Stimulated activated CD4-positive, alpha-beta T cell treated with anti-CD3 and anti-CD28 coated beads, Interleukin-2, amount 100 ng/mL, for 24 hours (primary cell): ENCODE measurements at places on chromosomes 7 and 10.

DNA sequence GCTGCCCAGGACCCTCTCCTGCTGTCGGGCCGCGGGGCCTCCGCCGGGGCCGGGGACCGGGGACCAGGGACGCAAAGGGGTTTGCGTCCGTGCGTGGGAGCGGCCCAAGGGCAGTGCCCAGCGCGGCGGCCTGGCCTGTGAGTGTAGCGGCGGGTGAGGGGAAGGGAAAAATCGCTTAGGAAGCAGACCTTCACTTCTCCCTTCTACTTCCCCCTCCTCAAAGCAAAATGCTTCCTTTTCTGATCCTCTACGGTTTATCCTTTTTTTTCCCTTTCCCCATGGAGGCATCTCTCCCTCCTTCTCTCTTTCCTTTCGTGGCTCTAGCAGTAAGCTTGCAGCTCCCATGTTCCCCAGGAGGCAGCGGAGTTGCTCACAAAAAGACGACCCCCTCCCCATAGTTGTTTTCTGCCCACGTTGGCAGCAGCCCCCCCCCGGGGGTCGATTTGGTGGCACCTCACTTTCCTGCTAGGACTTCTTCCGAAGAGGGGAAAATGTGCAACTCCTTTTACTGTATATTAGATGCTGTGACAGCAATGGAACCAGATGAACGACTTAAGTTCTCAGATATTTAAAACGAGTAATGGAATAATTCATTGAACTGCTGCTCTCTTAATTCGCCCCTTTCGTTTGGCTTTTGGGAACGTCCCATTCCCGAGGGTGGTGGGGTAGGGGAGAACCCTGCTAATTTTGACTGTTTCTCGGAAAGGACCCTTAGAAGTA lies 724 bp downstream of the CAPZA2 start:
- no peak for DNase-seq

DNA sequence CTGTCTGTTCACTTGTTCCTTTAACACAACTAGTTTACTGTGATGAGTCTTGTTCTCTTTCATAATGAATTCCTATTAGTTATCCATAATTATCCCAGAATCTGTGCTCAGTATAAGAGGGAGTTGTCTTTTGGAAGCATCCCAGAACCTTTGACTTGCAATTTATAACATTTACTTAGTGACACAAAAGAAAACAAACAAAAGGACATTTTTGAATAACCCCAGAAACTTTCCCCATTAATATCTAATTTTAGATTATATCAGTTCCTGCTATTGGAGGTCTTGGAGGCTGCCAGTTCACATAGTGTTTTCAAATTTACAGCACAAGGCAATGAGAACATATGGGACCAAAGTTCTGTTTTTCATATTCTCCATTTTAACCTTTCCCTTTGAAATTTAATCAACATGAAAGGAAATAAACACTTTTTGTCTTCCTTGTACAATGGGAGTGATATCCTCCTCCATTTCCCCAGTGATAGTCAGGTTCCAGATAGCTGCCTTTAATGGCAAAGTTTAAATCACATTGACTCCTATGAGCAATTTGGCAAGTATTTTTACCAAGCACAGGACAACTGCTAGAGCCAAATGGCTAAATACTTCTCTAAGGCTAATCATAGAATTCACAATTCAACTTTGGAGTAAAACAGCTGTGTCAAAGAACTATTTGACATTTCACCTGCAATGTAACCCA lies 37.1 kb upstream of the GNAT3 start:
- DNase-seq: no peak

DNA sequence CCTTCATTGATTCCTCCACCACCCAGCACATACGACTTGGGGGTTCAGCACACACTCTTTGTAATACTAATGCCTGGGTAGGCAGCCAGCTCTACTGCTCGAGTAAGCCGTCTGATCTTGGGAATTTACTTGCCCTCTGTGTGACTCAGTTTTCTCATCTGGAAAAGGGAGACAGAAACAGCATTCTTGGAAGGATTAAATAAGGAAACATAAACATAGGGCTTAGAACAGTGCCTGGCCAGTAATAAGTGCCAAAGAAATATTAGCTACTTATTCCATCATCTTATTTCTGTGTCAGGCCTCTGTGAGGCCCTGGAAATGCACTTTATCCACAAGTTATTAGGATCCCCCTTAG lies 130.1 kb downstream of the TNS3 start:
- DNase-seq: no peak

DNA sequence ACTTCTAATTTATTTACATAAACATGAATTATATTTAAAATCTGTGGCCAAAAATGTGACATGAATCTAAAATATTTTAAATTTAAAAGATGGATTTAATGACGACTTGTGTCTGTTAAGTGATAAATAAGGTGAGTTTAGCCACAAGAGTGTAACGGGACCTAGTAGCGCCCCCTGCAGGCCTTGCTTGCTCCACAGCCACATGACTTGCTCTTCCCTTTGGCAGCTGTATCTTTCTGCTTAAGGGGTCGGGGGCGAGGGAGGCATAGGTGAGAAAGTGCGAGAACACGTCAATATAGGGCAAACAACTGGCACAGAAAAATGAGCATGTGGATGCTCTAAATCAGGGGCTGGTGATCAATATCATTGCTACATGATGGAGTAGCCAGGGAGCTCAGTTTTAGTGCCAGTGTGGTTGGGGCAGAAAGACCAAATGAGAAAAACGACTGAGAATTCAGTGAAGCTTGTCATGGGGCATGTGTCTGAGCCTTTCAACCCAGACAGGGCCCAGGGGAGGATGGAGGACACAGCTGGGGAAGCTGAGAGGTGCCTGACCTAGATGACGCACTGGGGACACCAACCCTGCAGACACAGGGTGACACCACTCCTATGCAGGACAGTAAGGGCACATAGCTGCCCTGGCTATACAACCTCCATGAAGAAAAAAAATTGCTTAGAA lies 49.8 kb downstream of the PAXIP1 start:
- DNase-seq: peak; percentile 77

GRCh38 chr7:94940241-94940640 lies 32.8 kb downstream of the PPP1R9A start:
- no peak for DNase-seq

GRCh38 chr10:541750-542371 lies 147.6 kb downstream of the DIP2C start:
- no peak for DNase-seq

DNA sequence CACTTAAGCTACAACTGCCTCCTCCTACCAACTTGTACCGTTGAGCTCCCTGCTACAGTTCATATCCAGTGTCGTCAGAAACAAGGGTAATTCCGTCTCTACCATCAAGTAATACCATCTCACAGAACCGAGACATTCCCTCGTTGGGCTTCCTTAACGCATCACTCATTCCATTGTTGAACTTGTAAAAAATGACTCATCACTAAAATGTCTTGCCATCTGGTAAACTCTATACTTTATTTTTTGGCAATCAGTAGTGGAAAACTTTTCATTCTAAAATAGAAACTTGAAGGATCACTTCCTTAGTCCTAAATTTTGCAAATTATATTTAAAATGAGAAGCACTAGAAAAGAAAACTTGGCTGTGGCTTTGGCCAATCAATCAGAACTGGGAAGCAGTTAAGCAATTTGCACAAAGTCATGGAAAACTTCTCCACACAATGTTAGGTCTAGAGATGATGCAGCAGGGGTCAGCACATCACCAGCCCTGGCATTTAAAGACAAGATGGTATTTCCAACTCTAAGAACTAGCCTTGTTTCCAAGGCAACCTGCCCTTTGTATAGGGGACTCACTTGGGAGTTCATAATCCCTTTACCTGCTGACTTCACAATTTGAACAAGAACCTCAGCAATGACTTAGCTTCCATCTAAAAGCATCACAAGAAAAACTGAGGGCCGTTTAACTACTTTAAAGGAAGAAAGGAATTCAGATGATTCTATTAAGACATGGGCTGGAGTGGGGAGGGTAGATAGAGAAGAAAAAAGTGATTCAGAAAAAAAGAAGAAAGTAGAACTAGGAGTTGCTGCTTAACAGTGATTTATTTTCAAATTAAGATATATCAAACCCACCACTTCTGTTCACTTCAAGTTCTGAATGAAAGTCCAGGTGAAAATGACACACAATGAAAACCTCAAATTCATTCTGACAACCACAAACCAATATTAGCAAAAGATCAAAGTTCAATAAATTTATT lies 288.1 kb downstream of the PARD3 start:
- DNase-seq: no peak
